ENCODE measurements at places on chromosomes 5 and 9.
A peak's percentile ranks its signal among the peaks of the same experiment; 100 is the strongest.

DNA sequence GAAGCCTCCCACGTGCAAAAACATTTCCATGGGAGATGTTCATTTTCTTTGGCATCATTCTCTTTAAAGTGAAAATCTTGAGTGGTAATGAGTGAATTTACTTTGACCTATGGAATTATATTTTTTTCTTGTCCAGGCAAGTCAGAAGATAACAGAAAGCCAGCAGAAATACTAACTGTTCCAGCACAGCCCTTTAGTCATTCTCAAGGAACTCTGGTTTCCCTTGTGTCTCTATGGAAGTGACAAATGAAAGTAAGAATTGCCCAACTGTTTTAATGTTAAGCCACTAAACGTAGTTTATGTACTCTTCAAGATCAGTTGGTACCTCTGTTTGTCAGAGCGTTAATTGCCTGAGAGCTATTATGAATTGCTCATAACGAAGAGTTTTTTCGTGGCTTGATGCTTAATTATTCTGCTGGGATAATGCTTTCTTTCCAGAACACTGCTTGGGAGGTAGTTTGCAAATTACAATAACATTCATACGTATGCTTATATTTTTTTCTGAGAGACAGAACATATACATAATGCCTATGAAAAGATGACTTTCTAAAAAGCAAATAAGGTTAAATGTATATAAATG lies 84.5 kb upstream of the CER1 start:
- DNase-seq = peak; percentile 9

DNA sequence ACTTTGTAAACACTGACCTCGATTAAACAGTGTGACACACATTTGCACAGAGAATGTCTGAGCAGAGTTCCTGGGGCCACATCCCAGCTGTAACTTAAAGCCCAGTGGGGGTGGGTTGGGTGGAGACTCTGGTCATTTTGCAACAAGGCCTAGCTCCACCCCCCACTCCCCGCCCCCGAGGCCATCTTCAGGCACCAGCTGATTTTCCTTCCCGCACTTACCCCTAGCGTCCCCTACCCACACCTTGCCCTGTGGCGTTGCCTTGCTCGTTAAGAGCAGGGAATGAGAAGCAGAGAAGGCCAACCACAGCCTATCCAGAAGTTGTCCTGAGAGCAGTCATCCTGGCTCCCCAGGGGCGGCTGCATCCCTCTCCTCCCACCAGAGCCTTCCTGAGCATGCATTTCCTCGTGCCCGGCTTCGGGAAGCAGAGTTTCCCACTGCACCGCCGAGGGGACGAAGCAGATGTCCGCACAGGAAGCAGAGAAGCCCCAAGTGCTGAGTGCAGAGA lies 101.7 kb upstream of the SARDH start:
- DNase-seq = no peak

- DNase-seq = peak; percentile 22
These were observed 458.4 kb downstream of the KDM4C start for GRCh38 chr9:7216004-7216841.

DNA sequence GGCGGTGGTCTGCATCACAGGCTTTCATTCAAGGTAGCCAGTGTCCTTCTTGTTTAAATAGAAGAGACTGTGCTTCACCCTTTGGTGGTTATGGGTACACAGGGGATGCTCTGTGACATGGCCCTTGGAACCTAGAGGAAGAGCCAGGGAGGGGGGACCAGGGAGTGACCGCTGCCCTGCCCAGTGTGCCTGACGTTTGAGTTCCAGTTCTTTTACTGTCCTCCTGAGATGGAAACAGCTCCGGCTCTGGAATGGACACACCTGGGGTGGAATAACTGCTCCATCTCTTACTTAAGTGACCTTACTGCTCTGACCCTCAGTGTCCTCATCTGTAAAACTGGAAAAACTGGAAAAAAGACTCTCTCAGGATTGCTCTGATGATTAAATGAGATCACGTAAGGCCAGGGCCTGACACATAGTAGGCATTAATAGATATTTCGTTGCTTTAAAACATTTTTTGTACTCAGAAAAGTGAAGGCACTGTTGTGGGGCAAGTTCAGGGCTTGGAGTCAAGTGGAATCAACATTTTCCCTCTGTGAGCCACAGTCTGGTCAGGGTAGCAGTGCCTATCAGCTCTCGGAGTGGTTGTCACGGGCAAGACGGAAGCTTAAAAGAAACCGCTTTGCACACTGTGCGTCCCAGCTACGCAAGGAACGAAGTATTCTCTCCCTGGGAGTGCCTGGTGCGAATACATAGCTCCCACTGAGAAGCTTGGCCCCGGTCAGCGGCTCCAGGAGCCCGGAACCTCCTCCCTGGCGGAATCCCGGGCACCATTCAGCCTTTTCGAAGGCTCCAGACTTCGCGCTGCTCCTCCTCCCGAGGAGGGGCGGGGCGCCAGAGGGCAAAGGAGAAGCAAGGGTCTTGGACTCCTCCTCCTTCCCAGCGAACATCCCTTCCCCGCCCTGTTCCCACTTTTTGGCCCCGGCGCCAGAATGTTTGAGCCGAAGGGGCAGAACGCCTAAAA lies 5.8 kb downstream of the POU4F3 start:
- DNase-seq = no peak

DNA sequence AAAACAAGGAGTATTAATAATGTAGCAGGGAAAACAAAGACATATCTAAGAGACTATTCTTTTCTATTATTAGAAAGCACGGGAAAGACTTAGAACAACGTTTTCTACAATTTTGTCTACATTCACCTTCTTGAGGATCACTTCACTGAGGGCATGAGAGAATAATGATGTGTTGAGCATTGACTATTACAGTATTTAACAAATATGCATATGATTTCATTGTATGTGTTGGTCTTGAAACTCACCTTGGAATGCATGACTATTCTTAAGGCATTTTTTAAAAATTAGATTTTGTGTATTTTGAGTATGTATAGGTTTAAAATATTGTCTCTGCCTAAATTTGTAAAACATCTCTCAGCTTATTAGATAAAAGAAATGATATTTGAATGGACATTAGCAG lies 1.2 kb downstream of the FSD1L start:
- DNase-seq = peak; percentile 63

DNA sequence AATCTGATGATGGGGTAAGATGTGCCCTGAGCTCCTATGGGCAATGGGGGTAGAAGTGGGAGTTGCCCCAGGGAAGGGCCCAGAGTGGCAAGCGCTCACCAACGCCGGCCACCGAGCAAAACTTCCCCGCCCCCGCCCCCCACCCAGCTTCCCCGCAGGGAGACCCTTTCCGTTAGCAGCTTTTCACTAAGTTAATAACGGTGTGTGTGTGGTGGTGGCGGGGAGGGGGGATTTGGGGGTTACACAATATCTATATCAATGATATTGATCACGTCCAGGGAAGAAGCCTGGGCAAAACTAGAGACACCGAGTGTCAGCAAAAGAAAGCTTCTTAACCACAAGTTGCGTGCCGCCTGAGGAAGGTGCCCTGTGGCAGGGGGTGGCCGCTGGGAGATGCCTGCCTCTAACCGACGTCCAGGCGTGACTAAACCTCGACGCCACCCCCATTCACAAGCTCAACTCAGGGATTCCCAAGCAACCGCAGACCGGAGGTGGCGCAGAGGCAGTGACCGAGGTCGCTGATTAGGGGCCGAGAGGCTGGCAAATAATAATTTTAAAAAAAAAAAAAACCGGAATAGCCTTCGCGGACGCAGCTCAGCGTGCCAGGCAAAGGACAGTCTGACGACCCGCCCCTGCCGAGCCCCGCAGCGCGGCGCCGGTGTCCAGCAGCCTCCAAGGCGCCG lies 222.6 kb downstream of the MEF2C start:
- peak; percentile 93 for DNase-seq

- DNase-seq = no peak
These were observed 18.7 kb downstream of the INIP start for GRCh38 chr9:112699230-112699629.

- DNase-seq = peak; percentile 19
These were observed 176.9 kb upstream of the WWC1 start for GRCh38 chr5:168114444-168115017.

- DNase-seq = no peak
These were observed 230 bp downstream of the SLC44A1 start for GRCh38 chr9:105244734-105245028.

DNA sequence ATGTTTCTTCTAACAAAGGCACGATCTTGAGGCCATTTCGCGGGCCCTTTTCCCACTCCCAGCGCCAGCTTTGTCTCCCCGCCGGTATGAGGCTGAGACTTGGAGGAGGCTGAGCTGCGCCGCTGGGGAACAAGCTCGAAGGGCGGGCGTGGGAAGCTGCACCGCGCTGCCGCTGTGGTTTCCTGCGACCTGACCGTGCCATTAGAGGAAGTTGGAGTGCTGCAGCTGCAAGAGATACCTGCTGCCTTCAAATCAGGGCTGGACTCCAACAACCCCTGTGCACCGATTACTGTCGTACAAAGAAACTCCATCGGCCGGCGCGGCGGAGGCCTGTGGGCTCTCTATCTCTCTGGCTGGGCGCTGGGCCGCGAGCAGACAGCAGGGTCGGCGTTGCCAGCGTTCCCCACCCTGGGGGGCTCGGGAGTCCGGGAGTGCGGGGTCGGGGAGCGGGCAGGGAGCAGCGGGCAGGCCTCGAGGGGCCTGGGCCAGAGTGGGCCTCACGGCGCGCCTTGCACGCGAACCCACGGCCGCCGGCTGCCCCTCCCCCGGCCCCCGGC lies 1.3 kb upstream of the ERBIN start:
- peak; percentile 73 for DNase-seq

GRCh38 chr5:103003872-103004271 lies 116.1 kb downstream of the GIN1 start:
- no peak for DNase-seq

- no peak for DNase-seq
These were observed 76.4 kb downstream of the NTNG2 start for GRCh38 chr9:132238026-132238972.

- no peak for DNase-seq
These were observed 12.0 kb downstream of the PRKACG start for GRCh38 chr9:69001921-69002320.

DNA sequence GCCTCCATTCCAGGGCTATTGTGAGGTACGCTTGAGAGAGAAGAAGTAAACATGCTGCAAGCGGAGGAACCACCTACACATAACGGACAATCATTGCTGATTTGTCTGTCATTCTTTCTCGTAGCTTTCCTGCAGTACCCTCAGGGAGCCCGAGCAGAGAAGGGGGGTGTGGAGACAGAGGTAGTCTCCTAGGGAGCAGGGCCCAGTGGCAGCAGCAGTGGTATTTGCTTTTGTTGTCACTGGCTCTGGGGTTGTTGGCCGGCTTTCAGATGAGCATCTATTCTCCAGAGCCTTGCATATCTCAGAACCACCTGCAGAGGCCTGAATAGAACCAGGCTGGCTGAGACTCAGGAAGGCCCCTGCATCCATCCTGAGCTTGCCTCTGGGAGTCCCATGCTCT lies 19.9 kb downstream of the ENHO start:
- DNase-seq = no peak

DNA sequence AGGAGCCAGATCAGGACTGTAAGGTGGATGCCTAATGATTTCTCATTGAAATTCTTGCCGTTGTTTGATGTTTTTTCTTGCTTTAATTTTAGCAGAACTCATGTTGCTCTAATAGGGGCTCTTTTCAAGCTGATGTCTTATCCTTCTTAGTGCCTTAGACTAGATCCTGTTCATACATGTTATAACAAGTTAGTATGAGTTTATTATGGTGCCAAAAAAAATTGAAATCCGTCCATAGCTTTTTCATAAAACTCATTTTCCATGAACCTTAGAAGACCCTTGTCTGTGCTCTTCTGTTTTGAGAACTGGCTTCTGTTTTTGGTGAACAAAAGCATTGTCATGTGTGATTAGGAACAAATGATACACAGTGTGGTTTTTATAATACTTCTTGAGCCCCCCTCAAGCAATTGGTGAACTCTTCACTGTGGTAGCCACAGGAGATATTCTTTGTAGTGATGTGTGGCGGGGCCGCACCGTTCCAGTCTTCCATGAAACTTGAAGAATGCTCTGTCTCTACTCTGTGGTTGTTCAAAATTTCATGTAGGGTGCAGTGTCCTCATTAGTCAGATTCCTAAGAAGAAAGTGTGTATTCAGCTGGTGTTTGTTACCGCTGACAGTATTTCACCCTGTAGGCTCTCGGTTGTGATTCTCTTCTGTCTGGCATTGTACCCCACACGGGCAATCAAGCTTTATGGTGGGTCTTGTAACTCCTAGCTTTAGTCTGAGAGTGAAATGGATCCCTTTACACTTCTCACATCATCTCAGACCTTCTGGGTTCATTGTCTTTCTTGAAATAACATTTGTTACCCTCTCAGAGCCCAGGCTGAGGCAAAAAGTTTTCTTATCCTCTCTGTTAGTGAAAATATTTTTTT lies 10.7 kb downstream of the OTULIN start:
- no peak for DNase-seq

DNA sequence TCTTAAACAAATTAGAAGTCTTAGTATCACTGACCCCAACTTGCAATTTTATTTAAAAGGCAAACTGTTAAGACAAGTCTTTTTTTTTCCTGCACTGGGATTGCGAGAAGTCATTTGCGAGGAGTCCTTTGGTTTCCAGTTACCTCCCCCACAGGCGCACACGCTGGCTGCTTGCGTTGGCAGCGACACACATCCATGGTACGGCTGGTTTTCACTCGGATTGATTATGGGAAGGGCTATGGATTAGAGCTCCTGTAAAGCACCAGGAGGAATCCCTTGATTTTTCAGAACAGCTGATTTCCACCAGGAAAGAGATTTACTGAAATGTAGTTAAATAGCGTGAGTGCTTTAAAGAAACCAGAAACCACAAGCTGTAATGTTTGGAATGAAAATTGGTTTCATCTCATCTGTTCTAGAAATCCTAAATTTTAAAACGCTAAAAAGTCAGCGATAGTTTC lies 737 bp downstream of the SLC1A3 start:
- peak; percentile 61 for DNase-seq

- DNase-seq = no peak
These were observed 170.5 kb downstream of the GABRB2 start for GRCh38 chr5:161376034-161376433.

DNA sequence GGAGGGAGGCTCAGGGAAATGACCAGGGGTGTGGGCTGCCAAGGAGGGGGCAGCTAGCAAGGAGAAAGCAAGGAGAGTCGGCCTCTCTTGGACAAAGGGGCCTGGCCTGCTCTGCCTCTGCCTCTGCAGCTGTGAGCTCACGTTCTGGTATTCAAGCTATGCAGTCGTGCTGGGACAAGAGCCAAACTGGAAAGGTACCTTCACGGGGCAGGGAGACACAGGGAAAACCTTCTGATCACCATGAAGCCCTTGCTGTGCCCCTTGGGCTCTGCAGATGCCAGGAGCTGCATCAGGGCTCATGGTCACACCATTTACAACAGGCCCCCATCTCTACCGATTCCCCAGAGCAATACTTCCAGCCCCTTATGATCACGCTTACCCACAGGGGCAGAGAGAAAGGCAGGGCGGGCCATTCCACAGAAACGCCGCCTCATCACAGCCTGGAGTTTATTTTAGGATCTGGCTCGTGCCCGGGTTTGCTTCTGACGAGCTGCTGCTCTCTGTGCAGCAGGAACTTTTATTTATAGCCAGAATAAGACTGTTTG lies 63.2 kb downstream of the PRRT1B start:
- DNase-seq = peak; percentile 93

DNA sequence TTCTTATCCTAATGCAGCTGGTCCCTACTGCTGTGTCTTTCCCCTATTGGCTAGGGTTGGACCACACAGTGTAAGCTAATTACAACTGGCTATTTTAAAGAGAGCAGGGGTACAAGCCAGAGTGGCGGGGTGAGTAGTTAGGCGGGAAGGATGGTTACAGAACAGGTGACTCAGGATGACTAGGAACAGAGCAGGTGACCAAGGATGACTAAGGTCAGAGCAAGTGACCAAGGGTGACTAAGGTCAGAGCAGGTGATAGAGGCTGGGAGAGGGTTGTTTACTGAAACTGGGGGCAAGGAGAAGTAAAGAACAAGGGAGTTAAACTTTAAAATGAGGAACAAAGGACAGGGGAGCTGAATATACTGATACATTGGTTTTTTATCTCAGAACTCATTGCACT lies 125.4 kb downstream of the PTTG1 start:
- DNase-seq = no peak

GRCh38 chr5:137778772-137779564 lies 24.8 kb upstream of the HNRNPA0 start:
- peak; percentile 33 for DNase-seq
